Left renal pelvis (tissue), 4 donors: ENCODE measurements at places on chromosomes 13 and 19. TPM values are rescaled to one million over a fixed set of nuclear protein-coding genes. Genes with fewer than 3 reads are reported as not detected.

The JSRP1 gene
- polyA plus RNA-seq, result 0.57 TPM

The CEACAM8 gene
- not detected for polyA plus RNA-seq

The IGFL3 gene
- polyA plus RNA-seq, result not detected

The PALM3 gene
- polyA plus RNA-seq, result 16.4 TPM

The DCLK1 gene
- polyA plus RNA-seq, result 8.6 TPM

The TUBA3C gene
- not detected for polyA plus RNA-seq

The N4BP2L1 gene
- polyA plus RNA-seq, result 25.6 TPM

The SBK3 gene
- polyA plus RNA-seq, result not detected

The HPN gene
- 68.0 TPM for polyA plus RNA-seq

The FUT2 gene
- polyA plus RNA-seq, result 4.5 TPM

The RAD23A gene
- polyA plus RNA-seq, result 96.0 TPM

The STOML3 gene
- 0.20 TPM for polyA plus RNA-seq

The FOXA3 gene
- 0.36 TPM for polyA plus RNA-seq

DNA sequence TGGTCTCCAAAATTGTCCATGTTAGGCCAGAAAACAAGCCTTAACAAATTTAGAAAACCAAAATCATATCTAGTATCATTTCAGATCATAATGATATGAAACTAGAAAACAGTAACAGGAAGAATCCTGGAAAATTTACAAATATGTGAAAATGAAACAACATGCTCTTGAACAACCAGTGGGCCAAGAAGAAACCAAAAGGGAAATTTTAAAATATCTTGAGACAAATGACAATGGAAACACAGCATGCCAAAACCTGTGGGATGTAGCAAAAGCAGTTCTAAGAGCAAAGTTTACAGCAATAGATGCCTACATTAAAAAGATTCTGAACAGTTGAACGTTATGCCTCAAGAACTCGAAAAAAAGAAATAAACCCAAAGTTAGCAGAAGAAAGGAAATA is 32.6 kb downstream of the VWA8 start:
- no peak for DNase-seq

DNA sequence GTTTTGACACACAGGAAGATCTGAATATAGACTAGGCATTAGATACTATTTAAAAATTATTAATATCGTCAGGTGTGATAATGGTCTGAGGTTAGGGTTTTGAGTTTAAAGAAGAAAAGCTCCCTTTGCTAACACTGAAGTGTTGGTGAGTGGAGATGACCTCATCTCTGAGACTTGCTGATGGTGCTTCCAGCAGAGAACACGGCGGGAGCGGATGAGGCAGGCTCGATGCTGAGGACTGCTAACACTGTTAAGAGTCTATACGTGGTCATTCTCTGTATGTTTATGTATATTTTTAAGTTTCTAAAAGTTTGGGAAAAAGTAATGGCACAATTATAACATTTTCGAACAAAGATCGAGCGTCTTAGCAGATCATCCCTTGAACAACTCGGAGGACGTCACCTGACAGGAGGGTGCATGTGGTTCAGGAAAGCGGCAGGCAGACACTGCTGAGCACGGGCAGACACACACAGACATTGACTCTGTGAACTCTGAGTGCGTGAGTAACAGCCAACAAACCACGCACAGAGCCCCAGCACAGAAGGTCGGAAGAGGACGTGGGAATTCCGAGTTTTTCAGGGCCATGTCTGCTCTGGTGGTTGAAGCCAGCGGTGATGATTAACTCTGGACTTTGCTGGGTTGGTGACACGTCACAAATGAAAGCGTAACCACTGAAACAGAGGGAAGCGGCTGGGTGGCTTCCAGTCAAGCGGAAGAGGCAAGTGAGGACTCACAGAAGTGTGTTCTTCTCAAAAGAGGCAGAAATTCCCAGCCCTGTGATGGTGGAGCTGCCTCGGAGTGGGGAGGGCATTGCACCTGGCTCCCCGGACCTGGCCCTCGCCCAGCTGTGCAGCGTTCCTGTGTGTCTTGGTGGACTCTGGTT is 91.9 kb upstream of the TEX29 start:
- no peak for DNase-seq

GRCh38 chr13:91594061-91594460 is 195.6 kb downstream of the GPC5 start:
- DNase-seq, result no peak

GRCh38 chr19:13149628-13150186 is 468 bp downstream of the STX10 start:
- DNase-seq, result no peak

DNA sequence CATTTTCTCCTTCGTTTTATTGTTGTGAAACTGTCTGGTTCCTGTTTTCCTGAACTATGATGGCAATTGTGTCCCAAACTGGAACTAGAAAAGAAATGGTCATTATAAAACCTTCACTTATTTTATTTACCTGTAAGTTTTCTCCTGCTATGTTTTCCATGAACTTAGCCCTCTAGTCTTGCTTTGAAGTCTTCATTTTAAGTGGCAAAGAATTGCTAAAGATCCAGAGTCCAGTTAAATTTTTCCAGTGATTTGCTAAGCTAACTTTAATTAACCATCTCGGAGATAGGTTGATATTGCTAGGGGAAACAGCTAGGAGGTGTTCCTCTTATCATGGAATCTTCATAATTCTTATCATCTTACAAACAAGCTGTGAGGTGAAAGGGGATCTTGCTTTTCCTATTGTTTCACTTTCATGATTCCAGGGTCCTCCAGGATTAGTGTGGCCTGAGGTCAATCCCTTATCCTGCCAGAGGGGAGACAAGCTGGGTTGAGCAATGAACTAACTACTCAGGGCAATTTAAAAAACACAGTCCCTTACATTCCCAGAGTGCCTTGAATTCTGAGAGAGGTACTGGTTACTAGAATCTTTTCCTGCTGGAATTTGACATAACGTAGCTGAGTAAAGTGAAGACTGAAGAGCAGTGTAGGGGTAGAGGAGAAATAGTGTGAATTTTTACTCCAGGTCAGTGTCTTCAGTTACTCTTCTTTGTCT is 112.5 kb downstream of the ESD start:
- DNase-seq, result no peak

GRCh38 chr13:113117335-113117872 is 5.2 kb upstream of the F10 start:
- no peak for DNase-seq

DNA sequence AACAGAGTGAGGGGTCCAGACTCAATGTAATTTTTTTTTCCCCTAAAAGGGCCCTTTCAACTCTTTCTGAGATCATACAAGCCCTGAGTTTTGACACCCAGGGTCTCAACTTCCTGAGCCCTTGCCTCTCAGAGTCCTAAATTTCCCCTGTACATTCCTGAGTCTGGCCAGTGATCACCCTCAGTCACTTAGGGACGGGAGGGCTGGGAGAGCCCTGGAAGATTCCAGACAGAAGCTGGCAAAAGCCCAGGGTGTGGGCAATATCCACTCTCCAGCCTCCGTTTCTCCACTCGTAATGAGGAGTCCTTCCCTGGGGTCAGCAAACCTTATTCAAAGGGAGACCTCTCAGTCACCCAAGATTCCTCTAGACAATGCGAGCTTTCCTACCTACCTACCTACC is 1.6 kb downstream of the PPP1R13L start:
- DNase-seq, result no peak

GRCh38 chr19:2282062-2282861 is at the start of gene PEAK3:
TSS of gene PEAK3 (minus strand) at chr19:2282175. CDS start at chr19:2280931, 1,244 bp downstream.
- DNase-seq, result no peak

- no peak for DNase-seq
Observed at GRCh38 chr13:45364876-45365557, 24.0 kb upstream of the TPT1 start.

DNA sequence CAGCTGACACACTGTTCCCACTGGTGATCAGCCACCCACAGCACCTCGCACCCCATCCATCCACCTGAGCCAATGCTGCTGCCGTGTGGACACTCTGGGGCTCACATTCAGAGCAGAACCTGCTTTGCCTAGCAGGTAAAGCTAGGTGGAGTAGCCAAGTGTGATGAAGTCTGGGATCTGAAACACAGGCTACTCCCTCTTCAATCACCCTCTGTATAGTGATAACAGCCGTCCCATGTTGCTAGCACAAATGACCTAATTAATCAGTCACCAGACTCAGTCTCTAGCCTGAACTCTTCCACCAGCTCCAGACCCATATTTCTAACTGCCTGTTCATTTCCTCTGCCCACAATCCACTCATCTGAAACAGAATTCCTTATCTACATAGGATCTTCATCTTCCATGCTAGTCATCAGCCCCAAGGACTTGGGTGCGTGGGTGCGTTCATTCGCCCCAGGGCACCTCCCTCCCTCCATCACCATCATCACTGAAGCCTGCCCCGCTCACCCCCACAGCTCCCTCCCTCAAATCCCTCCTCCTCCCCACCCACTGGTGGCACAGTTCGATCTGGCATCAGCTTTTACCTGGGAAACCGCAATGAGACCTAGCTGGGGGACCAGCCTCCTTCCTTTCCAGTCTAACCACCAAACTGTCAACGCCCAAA is 19.8 kb downstream of the STK24 start:
- DNase-seq, result no peak

- no peak for DNase-seq
Observed at GRCh38 chr13:32150794-32151193, 119.2 kb downstream of the FRY start.

DNA sequence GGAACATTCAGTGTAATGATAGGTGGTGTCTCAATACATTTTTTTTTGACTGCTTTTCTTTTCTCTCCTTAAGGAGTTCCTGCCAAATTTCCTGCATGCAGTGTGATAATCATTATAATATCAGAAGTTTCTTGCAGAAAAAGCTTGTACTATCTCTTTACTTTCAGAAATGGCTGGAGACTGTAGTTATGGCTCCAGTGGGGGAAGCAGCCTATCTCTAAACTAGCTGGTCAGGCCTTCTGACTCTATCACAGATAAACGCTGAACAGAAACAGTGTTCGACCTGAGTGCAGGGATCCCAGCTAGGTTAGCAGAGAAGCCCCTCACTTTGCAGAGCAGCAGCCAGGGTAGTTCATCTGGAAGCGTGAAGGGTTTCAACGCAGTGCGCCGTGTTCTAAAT is 1.9 kb downstream of the CCNE1 start:
- no peak for DNase-seq

- DNase-seq, result no peak
Observed at GRCh38 chr19:57271280-57271679, 9.0 kb upstream of the ZNF460 start.

GRCh38 chr19:16928916-16929315 is 40.1 kb downstream of the F2RL3 start:
- no peak for DNase-seq

GRCh38 chr13:80341101-80341755 is at the start of gene SPRY2:
TSS of gene SPRY2 (minus strand) at chr13:80341126. CDS start at chr13:80337705, 3,421 bp downstream.
- no peak for DNase-seq

GRCh38 chr19:11017275-11018035 is 56.6 kb downstream of the SMARCA4 start:
- DNase-seq, result no peak

DNA sequence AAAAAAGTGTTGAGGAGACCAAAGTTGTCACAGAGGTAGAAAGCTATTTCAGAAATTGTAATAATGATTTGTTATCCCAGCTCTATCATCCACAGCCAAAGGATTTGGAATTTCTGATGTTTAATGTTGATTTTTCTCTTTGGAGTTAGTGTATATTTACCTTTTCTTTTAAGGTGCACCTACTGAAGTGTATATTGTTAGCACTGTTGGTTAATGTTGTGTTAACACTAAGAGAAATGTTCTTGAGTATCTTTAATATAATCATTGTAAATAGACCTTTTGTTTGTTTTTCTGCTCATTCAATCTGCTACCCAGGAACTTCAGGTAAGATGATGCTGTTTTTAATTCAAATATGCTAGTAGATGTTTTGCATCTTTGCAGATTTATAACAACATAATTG is 57.5 kb downstream of the ZAR1L start:
- no peak for DNase-seq

GRCh38 chr13:93225610-93226009 is 997 bp upstream of the GPC6 start:
- no peak for DNase-seq

DNA sequence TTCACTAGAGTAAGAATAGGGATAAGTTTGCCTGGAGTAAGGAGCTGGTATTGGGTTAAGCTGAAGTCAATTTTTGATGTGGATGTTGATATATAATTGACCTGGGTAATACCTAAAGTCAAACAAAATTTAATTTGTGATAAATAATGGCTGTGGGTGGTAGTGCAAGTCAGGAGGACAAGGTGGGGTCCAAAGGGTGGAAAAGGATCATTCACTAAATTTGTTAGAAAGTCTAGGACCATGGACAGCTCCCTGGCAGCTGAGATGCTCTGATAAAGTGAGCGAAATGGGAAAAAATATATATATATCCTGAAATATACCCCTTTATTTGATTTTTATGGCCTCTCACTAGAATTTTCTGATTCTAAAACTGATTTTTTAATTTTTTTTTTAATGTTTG is 463.5 kb downstream of the GPC6 start:
- no peak for DNase-seq

GRCh38 chr19:23802290-23802689 is 43.6 kb upstream of the ZNF681 start:
- DNase-seq, result no peak

DNA sequence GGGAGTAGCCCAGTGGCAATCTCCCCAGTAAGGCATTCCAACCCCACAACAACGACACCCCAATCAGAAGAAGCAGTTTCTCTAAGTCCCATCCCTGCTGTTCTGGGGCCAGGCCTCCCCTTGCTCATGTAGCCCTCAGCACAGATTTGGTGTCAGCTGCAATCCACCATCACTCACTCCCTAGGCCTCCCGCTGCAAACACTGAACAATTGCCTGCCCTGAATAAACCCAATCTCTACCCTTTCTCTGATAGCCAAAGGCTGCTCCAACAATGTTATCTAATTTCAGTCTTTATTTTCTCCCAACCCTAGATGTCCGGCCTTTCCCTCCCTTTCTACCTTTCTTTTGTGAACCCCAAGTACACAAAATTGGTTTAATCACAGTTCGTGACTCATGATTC is 5.6 kb upstream of the SOX21 start:
- no peak for DNase-seq

DNA sequence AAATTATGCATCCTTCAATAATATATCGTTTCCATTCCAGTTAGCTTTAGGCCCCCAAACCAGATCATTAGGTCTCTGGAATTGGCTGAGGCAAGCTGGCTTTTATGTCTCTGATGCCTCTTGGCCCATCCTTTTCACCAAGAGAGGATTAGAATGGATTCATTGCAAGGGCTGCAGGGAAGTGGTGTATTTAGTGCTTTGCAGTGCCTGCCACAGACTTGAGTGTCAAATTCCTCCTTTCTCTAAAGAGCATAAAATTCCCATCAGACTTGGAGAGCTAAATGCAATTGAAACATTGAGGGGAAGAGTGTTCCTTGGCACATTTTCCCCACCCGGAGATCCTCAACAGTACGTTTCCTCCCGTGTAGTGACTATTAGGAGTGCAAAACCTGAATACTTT is 302.6 kb downstream of the ATP8A2 start:
- DNase-seq, result no peak

DNA sequence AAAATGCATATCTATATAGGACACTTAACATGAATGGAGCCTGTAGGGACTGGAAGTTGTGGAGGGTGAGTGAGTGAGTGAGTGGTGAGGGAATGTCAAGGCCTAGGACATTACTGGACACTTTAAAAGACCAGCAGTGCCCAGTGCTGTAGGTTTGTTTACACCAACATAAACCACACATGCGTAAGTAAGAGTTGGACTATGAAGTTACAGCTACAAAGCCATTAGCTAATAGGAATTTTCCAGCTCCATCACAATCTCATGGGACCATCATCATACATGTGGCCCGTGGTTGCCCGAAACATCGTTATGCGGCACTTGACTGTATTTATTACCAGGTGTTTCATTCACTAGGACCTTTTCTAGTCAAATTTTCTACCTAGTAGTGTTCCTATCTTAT is 49.2 kb downstream of the LATS2 start:
- DNase-seq, result no peak

GRCh38 chr13:38382946-38383345 is 33.3 kb downstream of the UFM1 start:
- DNase-seq, result no peak
